8988T (cell line): ENCODE measurements at places on chromosomes 11 and 22.
A peak's percentile ranks its signal among the peaks of the same experiment; 100 is the strongest.

GRCh38 chr11:82895437-82896091 lies 4.7 kb downstream of the PRCP start:
- no peak for DNase-seq

DNA sequence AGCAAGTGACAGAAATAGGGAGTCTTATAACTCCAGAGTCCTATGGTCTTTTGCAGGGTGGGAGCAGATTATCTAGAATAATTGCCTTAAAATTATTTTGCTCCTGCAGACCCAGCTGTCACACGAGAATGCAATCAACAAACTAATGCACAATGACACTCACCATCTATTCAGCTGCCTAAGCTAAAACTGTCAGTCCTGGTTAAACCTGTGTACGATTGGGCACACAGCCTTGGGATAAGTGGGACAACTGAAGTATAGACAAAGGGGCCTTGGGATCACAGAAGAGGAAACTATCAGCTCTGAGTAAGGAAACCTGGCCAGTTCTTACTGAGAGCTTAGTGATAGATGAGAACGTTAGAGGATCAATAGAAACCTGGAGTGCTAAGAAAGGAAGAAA lies 595.9 kb upstream of the KIRREL3 start:
- DNase-seq, result no peak

- no peak for DNase-seq
Measured at GRCh38 chr22:47630741-47631534, 868.5 kb downstream of the TBC1D22A start.

- DNase-seq, result no peak
Measured at GRCh38 chr22:45775569-45776312, 104.1 kb downstream of the ATXN10 start.

DNA sequence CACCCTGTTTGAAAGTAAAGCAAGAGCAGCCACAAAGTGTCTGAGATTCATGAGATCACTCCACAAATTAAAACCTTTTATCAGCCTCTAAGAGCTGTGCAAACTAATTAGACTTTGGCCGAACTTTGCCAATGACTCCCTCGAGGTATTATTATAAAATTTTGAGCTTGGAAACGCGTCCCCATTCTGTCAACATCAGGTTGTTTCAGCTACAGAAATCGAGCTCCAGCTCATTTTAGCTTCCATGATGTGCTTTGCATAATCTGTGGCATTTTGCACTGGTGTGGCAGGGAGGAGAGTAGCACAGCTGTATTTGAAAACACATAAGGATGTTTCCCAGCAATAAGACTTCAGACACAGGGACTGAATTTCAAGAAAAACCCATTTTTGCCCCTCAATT lies 872.2 kb downstream of the NTM start:
- DNase-seq, result no peak

DNA sequence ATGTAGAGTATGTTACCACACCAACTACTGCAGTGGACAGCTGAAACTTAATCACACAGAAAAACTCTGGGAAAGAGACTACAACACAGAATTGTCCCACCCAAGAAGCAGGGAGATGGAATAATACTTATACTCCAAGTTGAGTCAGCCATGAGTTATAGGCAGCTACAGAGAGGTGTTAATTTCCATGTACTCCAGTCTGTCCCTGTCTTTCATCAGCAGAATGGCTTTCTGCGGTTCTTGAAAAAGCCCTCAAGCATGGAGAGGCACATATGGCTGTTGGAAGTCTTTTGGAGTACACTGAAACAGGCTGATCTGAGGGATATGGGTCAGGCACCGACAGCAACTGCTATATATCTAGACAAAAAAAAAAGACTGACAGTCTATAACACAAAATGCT lies 219.5 kb downstream of the DLG2 start:
- DNase-seq, result no peak

- DNase-seq, result no peak
Measured at GRCh38 chr11:74185695-74186094, 14.6 kb downstream of the PPME1 start.

DNA sequence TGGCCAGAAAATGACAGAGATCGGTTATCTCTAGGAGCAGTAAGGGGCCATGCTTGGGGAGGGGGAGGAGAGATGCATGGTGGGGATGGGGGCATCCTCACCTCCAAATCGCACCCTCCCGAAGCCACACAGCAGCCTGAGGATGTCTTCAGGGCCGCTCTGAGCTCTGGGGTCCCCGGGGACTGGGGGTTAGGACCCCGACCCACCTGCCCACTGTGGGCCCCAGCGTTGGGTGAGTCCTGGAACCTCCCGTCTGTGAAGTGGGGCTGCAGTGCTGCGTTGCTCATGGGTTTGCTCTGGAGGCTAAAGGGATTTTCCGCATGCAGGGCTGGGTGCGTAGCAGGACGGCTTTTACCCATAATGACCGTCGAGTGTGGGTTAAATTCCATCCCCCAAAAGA lies 1046.3 kb downstream of the BRD1 start:
- DNase-seq, result no peak

DNA sequence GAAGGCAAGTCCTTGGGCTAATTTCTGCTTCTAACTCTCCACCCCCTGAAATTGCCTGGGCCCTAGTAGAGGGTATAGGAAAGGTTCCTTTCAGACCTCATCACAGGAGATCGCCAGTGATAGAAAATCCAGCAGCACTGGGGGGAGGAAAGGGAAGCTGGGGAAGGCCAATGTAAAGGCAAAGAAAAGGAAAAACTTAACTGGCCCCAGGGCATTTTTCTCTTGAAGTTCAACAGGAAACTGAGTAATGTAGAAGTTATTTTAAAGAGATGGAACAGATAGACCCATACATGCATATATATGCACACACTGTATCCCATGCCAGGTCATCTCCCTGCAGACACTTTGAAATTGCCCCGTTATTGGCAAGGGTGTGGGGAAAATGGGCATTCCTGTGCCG lies 134.0 kb downstream of the TRIM44 start:
- DNase-seq, result peak; percentile 24
